Activated CD4-positive, alpha-beta T cell treated with anti-CD3 and anti-CD28 coated beads, Interleukin-2, amount 50 U/mL, for 16 hours (primary cell): ENCODE measurements at places on chromosomes 3 and 15.

DNA sequence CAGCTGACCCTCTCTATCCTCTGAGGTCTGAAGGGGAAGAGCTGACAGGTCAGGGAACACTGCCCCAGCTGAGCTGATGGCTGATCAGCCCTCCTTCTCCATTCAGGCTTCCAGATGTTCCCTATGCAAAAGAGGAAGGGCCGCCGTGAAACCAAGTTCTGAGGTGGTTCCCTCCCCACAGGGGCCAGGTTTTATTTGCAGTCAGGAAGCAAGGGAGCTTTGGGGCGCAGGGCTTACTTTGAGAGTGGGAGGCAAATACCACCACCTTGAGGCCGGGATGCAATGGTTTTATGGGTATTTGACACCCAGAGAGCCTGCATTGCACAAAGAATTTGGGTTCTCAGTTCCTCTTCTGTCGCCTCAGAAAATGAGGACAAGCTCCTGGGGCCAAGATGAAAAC is 186.9 kb downstream of the ARRDC4 start:
- DNase-seq, result no peak

DNA sequence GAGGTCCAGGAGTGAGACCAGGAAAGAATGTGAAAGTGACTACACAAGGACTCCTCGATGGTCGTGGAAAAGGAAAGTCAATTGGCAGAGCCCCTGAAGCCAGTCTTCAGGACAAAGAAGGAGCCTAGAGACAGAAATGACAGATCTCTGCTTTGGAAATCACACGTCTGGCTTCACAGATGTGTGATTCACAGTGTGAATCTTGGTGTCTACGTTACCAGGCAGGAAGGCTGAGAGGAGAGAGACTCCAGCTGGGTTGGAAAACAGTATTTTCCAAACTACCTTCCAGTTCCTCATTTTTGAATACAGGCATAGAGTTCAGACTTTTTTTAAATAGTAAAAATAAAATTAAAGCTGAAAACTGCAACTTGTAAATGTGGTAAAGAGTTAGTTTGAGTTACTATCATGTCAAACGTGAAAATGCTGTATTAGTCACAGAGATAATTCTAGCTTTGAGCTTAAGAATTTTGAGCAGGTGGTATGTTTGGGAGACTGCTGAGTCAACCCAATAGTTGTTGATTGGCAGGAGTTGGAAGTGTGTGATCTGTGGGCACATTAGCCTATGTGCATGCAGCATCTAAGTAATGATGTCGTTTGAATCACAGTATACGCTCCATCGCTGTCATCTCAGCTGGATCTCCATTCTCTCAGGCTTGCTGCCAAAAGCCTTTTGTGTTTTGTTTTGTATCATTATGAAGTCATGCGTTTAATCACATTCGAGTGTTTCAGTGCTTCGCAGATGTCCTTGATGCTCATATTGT is 6.0 kb downstream of the CCR2 start:
- DNase-seq, result peak; percentile 80

DNA sequence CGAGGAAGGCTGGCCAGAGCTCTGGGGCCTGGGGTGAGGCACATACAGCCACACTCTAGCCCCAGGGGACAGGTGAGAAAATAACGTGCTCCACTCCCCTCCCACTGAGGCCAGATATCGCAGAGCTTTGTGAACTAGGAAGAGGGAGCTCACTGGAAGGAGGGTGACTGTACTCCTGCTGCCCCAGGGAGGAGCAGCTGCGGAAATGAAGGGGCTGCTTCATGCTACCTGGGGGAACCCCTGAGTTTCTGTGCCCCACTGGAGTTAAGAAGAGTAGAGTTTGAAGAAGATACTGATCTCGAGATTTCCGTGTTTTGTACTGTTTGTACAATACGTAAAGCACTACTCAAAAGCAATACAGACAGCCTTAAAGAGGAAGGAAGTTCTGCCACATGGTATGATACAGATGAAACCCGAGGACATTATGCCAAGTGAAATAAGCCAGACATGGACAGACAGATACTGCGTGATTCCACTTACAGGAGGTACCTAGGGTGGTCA is 44.6 kb downstream of the CMTM6 start:
- peak; percentile 34 for DNase-seq

DNA sequence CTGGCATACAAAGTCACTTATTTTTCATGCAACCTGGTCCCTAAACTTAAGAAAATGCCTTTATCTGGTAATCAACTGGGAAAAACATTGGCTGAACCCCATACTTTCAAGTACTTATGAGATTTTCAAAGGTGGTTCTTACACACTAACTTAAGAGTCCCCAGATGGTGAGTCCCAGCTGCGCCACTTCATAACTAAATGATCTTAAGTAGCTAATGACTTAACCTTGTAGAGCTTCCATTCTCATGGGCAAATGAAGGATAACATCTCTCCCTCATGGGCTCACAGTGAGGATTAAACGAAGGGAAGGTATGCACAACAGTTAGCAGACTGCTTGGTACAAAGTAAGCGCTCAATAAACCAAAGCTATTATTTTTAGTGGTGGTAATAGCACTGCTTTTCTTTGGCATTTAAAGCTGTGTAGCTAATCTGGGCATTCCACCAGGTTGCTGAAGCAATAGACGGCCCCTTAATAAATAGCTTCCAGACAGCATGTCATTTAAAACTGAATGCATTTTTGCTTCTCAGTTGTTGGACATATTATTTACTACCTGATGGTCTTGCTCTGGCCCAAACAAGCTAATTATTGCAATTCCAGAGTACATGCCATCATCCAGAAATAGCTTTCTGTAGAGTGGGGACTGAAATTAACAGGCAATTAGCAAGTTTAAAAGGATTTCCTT is 55.4 kb downstream of the LIPC start:
- no peak for DNase-seq

DNA sequence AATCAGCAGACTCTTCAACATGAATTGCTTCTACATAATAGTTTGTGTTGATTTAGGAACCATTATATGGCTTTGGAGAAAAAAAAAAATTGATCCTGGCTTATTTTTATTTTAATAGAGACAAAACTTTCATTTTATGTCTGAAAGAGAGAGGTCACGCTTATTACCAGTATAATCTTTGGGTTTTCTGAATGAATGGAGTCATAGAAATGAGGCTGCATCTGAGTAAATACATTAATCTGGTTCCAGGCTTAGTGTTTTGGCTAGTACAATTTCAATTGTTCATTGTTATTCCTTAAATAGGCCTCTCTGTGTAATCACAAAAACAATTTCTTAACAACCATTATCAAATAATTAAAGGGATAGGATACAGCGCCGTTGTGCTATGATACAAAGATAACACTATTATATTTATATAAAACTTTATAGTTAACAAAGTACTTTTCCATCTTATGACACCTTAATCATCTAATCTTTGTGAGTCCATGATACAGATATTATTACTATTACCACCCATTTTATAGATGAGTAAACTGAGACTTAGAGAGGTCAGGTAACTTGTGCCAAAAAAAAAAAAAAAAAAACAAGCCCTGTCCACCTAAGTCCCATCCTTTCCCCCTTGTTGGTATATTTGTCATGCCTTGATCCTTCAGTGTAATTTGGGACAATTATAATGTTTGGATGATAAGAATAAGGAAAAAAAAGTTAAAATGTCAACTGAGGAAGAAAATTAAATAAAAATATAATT is 41.8 kb upstream of the GOLM2 start:
- no peak for DNase-seq

GRCh38 chr3:70137366-70137765 is 137.8 kb downstream of the SAMMSON start:
- no peak for DNase-seq

DNA sequence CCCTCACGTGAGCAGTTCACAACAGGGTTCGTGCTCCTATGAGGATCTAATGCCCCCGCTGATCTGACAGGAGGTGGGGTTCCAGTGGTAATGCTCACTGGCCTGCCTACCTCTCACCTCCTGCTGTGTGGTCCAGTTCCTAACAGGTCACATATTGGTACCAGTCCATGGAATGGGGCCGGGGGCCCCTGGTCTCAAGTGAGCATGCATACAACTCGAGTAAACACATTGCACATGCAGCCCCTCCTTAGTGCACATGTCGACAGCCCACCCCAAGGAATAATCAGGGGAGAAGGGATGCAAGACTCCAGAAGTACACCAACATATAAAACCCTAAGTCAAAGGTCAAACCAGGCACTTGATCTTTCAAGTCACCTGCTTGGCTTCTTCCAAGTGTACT is 127.0 kb downstream of the TP63 start:
- no peak for DNase-seq

GRCh38 chr3:65669163-65669875 is 369.4 kb downstream of the MAGI1 start:
- no peak for DNase-seq

DNA sequence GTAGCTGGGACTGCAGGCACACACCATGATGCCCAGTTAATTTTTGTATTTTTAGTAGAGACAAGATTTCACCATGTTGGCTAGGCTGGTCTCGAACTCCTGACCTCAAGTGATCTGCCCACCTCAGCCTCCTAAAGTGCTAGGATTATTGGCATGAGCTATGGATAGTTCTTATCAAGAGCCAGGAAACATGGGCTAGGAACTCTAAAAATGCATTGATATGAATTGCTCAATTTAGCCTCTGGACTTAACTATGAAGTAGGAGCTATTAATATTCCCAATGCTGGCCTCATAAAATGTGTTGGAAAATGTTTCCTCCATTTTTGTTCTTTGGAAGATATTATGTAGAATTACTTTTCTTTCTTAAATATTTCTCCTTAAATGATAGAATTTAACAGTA is 82.8 kb upstream of the PEX5L start:
- no peak for DNase-seq

GRCh38 chr15:63121382-63122001 is at the start of gene LACTB:
Gene LACTB, plus strand, starts transcription at chr15:63121861. Its CDS starts 11 bp downstream, at chr15:63121872.
- DNase-seq, result peak; percentile 85

GRCh38 chr15:91271565-91272153 is 171.6 kb downstream of the SV2B start:
- peak; percentile 57 for DNase-seq

DNA sequence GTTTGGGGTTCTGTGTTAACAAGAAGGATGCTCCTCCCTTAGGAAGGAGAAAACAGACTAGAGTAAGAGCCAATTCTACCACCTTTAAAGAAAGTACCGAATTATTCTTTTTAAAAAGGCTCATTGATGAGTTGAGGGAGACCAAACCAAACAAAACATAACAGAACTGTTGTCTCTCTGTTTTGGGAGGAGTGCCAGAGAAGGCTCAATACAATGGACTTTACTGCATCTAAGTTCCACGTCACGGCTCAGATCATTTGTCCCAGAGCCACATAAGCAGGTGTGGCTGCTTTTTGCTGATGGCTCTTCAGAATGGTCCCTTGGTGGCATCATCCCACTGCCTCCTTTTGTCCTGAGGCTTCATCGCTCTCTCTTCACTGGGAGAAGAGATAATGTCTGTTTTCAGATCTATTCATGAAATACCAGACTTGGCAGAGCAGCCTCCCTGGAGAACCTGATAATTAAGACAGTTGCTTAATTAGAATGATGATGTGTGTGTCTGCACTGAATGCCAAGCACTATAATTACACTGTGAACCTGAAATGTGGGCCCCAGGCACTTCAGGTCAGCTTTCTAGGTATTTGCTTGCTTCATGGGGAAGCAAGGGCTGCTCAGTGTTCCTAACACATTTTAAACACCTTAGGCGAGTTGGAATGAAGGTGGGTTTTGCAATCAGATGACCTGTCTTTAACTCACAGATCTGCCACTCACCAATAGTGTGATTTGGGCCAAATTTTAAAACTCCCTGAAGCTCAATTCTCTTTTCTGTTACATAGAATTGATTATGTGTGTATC is 335.2 kb upstream of the MCTP2 start:
- DNase-seq, result no peak

- DNase-seq, result no peak
Measured at GRCh38 chr15:67359431-67360079, 105.0 kb downstream of the IQCH start.

DNA sequence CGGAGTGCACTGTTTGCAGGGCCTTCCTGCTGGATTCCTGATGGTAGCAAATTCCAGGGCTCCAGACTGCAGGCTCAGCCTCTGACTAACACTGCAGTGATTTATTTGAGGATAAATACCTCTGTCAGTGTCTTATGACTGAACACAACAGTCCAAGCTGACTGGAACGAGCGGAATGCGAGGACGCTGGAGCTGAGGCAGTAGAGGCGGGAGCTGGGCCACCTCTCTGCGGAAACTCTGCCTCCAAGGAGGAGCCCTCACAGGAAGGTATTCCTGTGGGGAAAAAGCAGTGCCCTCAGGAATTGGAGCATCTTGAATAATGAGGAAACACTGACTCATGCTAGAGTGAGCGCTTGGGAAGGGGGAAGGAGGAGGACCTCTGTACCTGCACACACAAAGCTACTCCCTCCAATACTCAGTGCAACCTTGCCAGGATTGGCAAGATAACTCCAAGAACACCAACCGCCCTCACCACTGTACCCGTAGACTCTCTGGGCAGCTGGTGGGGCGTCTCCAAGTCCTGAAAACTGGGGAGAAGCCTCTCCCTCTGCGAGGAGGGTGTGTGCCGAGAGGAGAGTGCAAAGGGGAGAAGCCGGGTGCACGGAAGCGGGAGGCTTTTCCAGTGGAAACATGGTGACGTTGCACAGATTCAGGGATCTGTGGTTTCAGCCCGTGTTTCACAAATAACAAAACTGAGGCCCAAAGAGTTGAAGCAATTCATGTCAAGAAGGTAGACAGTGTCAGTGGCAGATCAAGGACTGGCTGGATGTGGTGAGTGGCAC is 43.0 kb downstream of the VGLL4 start:
- DNase-seq, result no peak

DNA sequence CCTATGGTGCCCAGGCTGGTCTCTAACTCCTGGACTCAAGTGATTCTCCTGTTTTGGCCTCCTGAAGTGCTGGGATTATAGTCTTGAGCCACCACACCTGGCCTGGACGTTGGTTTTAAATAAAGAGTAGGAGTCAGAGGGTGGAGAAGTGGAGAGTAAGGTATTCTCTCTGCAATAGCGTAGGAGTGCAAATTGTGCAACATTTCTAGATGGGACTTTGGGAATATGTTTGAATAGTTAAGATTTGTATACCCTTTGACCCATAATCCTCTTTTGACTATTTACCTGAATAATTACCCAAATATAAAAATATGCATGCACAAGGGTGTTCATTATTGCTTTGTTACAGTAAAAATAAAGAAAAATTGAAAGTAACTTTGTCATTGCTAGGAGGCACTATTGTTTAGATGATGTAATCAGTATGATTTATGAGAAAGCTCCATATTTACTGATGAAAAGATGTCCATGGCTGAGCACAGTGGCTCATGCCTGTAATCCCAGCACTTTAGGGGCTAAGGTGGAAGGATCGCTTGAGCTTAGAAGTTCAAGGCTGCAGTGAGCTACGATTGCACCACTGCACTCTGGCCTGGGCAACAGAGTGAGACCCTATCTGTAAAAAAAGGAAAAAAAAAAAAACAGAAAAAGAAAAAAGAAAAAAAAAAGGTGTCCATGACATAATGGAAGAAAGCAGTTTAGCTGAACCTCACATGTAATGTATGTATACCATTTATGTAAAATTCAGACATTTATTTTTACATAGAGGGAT is 15.1 kb upstream of the XYLB start:
- no peak for DNase-seq

DNA sequence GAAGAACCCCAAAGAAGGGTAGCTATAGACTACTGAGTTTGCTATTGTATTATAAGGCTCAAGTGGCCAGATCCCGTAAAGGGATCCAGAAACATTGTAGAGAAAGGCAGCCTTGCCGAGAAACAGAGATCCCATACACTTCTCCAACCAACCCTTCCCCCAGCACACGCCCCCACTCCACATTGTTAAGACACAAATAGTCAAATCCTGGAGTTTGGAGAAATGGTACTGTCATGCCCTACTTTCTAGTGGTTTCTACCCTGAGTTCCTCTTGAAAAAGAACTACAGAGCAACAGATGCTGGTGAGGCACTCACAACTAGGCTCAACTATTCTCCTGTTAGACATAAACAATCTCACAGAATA is 33.2 kb downstream of the B4GALT4 start:
- no peak for DNase-seq

- no peak for DNase-seq
Measured at GRCh38 chr15:97520689-97521088, 439.8 kb upstream of the ARRDC4 start.
